CD4-positive, alpha-beta T cell treated with Interleukin-2 at 100 ng/mL for 4 hours (primary cell): ENCODE measurements at places on chromosomes 1 and 21.
A peak's percentile ranks its signal among the peaks of the same experiment; 100 is the strongest.

GRCh38 chr1:180816132-180816531 lies 96.6 kb upstream of the KIAA1614 start:
- no peak for DNase-seq

- peak; percentile 60 for DNase-seq
Observed at GRCh38 chr1:228101994-228102790, 933 bp downstream of the C1orf35 start.

DNA sequence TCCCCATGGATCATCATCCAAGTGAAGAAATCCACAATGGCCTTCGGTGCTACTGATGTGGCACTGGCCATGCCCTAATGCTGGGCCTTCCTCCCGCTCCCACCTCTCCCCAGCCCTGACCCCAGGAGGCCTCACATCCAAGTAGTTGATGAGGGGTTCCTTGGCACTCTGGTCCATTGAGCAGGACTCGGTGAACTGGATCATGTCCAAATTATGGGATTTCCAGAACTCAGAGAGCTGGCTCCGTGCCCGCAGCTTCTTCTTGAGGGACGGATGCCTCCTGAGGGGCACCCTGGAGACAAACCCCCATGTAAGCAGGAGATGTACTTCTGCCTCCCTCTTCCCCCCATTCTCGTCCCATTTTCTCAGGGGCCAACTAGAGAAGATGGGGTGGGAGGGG lies 929 bp downstream of the CTSE start:
- no peak for DNase-seq

DNA sequence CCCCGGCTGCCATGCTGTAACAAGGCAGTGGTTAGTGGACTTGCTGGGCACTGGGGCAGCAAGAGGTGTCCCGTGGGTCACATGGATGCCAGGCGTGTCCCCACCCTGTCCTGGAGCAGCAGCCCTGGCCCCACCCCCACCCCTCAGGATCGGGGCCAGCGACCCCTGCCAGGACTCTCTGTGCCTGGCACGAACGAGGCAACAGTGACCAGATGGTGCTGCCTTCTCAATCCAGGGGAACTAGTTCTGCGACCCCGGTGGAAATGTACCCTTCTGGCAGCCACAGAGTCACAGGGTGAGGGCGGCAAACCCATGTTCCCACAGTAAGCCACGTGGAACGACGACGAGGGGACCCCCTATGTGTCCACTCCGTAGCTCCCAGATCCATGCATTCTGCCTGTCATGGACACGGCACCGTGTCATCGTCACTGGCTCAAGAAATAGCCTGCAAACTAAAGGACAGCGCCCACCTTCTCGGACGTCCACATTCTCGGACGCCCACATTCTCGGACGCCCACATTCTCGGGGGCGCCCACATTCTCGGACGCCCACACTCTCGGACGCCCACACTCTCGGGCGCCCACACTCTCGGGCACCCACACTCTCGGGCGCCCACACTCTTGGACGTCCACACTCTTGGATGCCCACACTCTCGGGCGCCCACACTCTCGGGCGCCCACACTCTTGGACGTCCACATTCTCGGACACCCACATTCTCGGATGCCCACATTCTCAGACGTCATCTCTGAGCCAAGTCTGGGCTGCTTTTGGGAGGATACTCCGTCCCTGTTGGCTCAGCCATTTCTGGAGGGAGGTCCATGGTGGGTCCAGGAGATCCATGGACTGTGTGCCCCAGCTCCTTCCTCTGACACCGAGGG lies 19.6 kb upstream of the ACTRT2 start:
- no peak for DNase-seq

DNA sequence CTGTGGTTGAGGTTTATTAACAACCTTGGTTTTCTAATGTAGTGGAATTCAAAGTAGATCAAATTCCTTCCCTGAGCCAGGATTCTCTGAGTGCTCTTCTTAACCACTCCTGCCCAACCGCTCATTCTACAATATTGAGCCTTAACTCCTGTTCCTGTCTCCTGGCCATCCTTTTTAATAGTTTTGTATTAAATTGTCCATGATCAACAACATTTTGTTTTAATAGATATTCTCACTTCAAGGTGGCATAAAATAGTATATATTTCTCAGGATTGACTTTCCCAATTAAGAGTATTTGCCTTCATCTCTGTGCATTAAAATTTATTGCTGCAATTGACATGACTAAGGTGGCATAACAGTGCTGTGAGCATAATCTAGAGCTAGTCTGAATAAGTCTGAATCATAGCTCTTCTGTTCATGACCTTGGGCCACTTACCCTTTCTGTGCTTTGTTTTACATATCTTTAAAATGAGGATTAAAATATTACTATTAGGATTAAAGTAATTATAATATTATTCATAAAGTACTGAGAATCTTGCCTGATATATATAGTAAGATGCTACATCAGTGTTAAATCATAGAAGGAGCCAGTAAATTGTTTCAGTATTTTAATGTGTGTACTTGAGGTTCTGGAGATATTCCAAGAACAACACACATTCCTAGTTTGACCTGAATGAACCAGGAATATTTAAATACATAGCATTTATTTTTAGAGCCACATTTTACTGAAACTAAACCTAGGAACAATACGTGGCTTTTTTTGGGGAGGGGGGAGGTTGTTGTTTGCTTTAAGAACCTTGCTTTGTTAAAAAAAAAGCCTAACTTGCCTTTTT lies 76.4 kb downstream of the ADGRL2 start:
- no peak for DNase-seq

- DNase-seq: no peak
Observed at GRCh38 chr1:85289207-85289847, 12.9 kb upstream of the BCL10 start.

- no peak for DNase-seq
Observed at GRCh38 chr1:36251794-36252481, 27.7 kb downstream of the THRAP3 start.

DNA sequence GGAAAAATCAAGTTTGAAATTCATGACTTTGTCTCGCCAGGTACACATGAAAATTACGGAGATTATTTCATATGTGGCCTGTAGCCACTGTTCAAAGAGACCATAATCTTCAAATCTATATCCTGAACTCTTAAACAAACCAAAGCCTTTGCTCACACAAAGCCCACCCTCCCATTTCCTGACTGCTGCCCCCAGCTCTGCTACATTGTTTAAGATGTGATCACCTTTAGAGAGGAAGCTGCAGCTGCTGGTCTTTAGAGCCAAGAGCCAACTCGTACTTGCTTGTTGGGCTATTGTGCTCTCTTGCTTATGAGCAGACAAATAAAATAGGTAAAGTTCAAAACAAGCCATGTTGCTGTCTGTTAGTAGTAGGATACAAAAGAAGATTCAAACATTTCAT lies 71.9 kb downstream of the DTL start:
- no peak for DNase-seq

DNA sequence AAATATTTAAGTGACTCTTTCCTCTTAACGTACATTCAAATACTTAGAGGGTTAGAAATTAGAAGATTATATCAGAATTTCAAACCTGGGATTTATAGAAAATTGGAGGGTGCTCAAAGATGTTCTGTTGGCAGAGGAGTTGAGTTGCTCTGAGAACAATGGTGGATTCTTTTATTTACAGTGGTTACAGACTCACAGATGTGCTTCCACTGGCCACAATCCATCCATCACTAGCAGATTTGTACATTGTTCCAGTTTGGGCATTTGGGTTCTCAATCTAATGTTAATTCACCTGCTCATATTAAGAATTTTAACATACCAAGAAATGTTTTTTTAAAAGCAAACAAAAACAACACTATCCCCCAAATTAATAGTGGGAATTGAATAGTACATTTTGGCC lies 23.5 kb downstream of the DNAJC6 start:
- no peak for DNase-seq

DNA sequence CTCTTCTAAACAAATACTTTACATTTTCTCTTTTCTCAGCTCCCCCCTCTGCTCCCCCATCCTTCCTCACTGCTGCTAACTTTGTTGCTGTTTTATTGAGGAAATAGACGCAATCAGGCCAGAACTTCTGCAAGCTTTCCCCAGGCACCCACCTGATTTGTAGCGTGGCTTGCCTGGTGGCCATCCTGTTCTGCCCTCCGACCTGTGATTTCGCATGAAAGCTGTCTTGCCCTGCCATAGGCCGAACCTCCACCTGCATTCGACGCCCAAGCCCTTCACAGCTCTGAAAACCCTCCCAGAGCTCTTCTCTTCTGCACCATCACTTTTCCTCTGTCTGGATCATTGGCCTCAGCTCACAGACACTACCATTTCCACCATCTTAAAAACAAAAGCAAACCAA lies 100.6 kb downstream of the PLPP3 start:
- no peak for DNase-seq

- DNase-seq: no peak
Observed at GRCh38 chr1:192448026-192448578, 127.5 kb upstream of the RGS1 start.

- no peak for DNase-seq
Observed at GRCh38 chr1:190377294-190377693, 100.4 kb downstream of the BRINP3 start.

DNA sequence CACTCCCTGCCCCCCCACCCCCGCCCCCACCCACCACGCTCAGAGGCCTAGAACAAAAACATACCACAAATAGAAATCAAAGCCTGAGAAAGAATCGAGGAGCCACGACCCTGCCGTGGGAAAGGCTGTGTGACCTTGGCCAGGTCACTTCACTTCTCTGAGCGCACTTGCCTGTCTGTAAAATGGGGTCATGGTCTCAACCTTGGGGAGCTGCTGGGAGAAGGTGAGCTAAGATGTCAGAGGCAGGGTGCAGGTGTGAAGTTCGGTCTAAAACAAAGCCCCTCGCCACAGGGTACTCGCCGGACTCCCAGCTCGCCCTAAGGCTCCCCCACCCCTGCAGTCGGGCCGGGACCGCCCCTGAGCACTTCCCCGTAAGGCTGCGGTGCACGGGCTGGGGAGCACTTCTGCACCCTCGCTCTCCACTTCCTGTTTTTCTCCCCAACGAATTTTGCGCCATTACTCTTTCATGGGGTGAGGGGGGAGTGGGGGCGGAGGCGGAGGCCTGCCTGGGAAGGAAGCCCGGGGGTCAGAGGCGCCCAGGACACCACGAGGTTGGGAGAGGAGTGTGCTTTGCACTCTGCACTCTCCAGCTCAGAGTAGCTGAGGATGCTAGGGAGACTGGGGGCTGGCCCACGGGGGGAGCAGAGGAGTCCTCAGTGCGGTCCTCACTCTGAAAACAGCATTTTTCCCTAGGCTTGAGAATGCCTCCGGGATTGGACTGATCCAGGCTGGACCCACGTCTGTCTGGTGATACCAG lies 21.9 kb upstream of the PIK3CD start:
- DNase-seq: peak; percentile 78

DNA sequence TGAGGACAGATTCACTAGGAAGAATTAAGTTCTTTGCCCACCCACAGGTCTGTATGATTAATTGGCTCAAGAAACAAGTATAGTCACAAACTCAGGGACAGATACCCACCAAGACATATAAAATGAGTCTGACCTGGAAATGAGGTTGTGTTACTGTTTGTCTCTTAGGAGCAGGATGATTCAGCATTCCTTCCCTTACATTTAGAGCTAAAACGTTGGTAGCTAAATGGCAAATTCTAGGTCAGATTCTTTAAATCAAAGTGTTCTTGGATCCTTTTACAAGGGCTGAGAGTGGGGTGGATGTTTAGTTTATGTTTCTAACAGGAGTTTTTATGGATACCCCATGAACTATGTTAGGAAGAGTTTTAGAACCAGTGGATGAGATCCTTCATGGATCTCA lies 4.7 kb downstream of the RIMKLA start:
- DNase-seq: no peak

DNA sequence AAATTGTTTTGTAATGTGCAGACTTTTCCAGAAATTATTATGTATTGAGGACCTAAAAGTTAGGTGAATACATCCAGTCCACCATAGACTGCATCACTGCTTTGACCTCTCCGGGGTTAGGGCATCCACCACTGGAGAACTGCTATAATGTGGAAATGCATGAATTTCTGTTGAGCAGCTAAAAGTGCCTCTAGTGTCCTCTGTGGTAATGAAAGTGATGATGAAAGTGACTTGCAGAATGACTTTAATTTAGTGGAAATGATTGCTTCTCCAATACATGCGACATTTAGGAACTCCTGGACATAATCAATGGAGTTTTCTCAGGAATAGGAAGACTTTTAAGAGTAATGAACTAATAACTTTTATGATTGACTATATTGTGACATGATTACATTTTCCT lies 170.8 kb downstream of the LBR start:
- no peak for DNase-seq

DNA sequence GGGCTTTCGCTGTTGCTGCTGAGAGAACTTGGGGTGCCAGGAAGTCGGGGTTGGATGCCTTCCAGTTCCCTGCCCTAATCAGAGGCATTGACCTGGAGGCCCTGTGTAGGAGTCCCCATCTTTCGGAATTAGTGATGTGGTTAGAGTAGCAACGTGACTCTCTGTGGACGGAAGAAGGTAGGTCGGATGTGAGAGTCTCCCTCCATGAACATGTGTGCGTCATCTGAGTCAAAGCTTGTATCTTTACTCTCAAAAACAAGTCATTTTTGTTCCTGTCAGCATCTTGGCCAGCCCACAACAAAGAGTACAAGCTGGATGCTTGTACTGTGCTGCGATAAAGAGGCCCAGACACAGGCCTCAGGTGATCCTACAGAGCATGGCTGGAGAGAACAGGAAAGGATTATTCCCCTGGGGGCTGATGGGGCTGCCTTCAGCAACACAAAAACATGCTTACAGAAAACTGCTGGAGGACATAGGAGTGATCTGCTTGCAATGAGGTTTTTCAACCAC lies 31.0 kb upstream of the IL10 start:
- peak; percentile 89 for DNase-seq

DNA sequence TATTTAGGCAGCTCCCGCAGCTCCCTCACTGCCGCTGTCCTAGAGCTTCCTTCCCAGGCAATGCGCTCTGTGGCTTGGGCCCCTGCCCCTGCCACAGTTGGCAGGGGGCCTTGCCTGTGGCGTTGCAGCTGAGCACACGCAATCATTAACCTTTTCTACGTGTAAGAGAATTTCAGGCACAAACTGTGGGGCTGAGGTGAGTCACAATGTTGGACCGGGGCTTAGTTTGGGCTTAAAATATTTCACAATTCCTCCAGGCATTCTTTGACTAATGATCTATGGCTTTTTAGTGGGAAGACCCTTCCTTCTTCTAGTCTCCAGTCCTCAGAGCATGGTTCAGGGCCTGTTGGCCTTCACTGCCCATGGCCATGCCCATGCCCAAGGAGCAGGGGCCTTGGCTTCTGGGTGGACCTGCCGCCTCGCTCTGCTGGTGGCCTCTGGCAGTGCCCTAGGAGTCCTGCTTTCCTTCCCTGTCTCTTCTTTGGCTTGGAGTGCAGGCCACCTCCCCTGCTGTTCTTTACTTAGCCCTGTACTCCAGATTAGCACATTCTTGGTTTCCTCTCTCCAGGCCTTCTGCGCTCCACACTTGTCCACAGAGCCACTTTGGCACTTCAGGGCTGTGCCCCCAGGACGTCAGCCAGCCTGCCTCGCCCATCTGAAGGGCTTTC lies 39.2 kb downstream of the MAPKAPK2 start:
- DNase-seq: no peak
